ENCODE measurements at places on chromosomes 7 and 10.

- no peak for DNase-seq
Measured at GRCh38 chr10:131925011-131925649, 24.3 kb downstream of the PPP2R2D start.

- no peak for DNase-seq
Measured at GRCh38 chr7:42057331-42057730, 179.7 kb downstream of the GLI3 start.

DNA sequence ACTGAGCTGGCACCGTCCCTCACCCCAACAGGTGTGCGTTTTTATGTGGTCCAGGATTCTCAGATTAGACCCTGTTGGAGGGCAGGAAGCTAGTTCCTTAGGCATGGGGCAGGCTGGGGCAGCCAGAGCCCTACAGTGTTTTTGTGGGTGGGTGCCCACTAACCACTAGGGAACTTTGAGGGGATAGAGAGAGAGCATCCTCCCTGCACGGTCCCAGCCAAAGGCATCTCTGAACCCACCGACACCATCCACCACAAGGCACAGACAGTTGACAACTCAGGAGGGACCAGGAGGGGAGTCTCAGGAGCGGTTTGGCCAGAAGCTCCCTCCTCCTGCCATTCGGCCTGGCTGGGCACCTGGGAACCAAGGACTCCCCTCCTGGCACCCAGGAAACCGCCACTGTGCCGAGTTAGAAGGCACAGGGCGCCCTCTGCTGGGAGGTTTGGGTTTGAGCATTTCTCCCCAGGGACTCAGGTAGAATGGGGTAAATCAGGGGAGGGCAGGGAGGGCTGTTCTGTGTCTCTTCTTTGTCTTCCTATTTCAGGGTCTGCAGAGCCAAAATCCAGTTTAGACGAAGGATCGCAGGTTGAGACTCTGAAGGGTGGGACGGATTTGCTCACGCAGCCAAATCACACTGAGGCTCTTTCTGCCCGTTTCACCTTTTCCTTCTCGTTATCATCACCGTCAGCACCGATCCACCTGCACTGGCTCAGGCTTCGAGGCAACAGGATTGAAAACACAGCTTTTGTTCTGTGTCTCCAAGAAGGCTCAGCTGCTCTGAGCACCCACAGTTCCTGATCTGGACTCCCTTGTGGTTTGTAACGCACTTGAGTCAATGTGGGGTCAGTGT is 84.8 kb upstream of the COL13A1 start:
- DNase-seq: no peak

DNA sequence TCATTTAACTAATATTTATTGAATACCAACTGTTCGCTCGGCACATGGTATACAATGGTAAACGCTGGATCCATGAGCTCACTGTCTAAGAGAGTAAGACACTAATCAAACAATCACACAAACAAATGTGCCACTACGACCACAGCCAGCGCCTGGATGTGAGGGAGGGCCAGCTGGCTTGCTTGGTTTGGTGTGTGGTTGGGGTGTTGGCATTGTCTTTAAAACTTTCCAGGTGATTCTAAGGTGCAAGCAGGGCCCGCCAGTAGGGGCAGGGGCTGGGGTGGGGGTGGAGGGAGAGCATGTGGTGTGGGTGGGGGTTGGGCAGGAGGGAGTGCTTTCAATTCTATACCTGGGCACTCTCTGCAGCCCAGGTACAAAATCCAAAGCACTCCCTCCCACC is 31.6 kb downstream of the ADRA2A start:
- no peak for DNase-seq

- DNase-seq: no peak
Measured at GRCh38 chr7:44461387-44461786, 29.1 kb downstream of the NUDCD3 start.

- DNase-seq: no peak
Measured at GRCh38 chr10:105292236-105292635, 651.1 kb downstream of the SORCS3 start.

DNA sequence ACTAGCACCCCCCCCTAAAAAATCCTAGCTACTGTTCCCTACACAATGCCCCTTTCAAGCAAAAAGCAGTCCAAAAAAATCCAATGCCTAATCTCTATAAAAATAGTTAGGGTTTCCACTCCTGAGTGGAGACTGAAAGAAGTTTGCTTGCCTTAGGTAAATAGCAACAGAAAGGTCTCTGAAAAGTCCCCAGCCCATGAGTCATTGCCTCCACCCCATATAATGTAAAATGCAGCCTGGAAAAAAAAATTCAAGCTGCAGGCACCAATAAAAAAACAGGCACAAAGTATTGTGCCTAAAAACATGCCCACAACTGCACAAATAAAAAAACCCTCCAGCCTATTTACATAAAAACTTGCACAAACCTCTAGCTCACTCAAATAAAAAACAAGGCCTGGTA is 47.5 kb downstream of the ZNF680 start:
- DNase-seq: no peak

- no peak for DNase-seq
Measured at GRCh38 chr7:7414791-7415603, 120.7 kb downstream of the COL28A1 start.

DNA sequence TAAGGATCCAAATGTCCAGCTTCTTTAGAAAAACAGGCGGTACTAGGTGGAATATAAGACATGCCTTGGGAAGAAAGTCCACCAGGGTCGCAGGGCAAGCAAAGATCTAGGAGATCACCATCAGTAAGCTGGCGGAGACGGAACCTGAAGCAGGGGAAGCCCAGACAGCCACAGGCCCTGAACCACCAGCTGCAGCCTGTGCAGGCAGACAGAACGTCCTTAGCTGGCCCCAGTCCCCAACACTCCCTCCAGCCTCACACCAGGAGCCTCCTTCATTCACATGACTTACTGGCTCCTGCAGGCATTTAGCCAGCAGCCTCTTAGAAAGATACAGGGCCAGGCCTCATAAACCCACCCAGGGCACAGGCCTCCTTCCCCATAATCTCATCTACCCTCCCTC is 17.4 kb downstream of the RGS10 start:
- DNase-seq: no peak

- no peak for DNase-seq
Measured at GRCh38 chr10:127018298-127018650, 113.0 kb downstream of the DOCK1 start.

DNA sequence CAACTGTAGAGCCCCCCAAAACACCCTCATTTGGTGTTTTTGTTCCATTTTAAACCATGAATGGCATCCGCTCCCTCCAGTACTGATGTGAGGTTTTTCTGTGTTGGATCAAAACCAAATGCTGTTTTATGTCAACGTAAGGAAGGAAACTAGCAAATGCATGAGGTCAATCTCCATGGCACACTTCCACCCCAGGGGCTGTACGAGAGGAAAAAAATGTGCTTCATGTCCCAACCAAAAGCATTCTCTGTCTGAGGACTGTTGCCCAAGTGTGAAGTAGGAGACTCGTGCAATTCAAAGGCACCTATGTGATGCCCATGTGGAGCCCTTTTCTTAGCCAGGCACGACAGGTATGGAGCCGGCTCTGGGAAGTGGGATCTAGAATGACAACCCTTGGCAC is 180.3 kb upstream of the MKI67 start:
- DNase-seq: no peak

- DNase-seq: no peak
Measured at GRCh38 chr10:101778781-101779543, 3.0 kb upstream of the FGF8 start.

DNA sequence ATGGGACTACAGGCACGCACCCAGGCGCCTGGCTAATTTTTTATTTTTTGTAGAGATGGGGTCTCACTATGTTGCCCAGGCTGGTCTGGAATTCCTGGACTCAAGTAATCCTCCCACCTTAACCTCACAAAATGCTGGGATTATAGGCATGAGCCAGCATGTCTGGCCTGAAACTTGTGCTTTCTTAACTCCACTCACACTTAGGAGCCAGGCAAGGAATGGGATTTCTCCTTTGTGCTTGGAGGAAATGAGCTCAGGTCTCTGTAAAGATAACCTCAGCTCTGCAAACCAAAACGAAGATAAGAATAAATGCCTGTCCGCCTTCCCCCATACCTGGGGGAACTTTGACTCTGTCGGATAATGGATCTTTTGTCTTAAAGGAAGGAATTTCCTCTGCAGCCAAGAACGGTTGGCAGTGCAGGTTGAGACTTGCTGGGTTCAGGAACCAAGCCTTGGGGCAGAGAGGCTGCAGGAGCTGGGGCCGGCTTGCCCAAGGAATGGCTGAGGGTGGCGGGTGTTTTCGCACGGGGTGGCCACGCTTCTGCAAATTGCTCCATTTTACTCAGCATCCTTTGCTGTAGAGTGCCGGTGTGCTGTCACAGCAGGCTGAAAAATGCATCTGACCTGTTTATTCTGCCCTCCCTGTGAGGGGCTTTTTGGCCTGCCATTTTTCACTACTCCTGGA is 174.2 kb downstream of the KIAA1217 start:
- DNase-seq: no peak

- DNase-seq: no peak
Measured at GRCh38 chr10:69853064-69853463, 51.4 kb downstream of the COL13A1 start.

DNA sequence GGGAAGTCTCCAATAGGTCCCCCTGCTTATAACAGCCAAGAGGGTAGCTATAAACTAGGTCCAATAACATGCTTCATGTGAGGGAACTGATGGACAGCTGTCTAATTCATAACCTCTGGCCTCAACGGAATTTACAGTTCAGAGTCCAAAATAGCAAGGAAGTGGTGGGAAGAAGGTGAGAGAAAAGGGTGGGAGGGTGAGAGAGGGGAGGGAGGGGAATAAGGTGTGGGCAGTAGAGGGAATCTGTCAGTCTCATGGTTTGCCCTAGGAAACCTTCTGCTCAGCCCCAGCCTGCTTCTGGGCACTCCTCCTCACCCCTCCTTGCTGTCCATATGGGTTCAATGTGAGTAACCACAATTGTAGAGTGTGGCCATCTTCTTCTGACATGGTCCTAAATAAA is 133.4 kb upstream of the ADO start:
- no peak for DNase-seq

- DNase-seq: no peak
Measured at GRCh38 chr7:32658034-32658433, 162.7 kb downstream of the AVL9 start.

GRCh38 chr10:7408291-7409044 is 2.4 kb downstream of the SFMBT2 start:
- DNase-seq: no peak

- DNase-seq: no peak
Measured at GRCh38 chr7:4849390-4849789, 12.4 kb downstream of the PAPOLB start.

- DNase-seq: no peak
Measured at GRCh38 chr10:102696736-102697135, 17.5 kb downstream of the ARL3 start.

DNA sequence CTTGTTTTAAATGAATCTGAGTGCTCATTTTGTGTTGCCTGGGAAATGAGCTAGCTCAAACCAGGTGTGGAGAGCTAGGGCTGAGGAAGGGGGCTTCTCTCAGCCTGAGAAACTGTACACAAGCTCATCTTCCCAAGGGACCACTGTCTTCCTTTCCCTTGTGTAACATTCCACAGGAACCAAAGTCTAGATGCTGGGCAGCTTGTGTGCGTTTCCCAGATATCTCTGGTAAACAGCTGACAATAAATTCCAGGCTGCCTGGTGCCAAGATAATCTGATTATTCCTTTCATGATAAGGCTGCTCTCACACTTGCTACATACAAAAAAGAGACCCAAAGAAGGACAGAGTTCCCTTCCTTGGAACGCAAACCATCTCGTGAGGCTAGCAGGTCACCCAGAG is 33.1 kb upstream of the MKLN1 start:
- DNase-seq: no peak

- DNase-seq: no peak
Measured at GRCh38 chr10:17453373-17454091, 863 bp downstream of the ST8SIA6 start.

All from stromal cell of bone marrow (primary cell).